ENCODE measurements at places on chromosomes 7 and 10. TPM values are rescaled to one million over a fixed set of nuclear protein-coding genes. Genes with fewer than 3 reads are reported as not detected.
A peak's percentile ranks its signal among the peaks of the same experiment; 100 is the strongest.

Gene SLC39A12
- polyA plus RNA-seq, result not detected

Gene SKAP2
- polyA plus RNA-seq, result 7.4 TPM

Gene SLC18A3
- not detected for polyA plus RNA-seq

Gene SFRP4
- not detected for polyA plus RNA-seq

Gene TUBAL3
- polyA plus RNA-seq, result not detected

Gene PITRM1
- polyA plus RNA-seq, result 97.1 TPM

Gene BEND7
- 2.5 TPM for polyA plus RNA-seq

Gene ZC3HAV1L
- polyA plus RNA-seq, result 7.4 TPM

Gene UPK3B
- 0.10 TPM for polyA plus RNA-seq

Gene AMPH
- 4.0 TPM for polyA plus RNA-seq

Gene HMX3
- not detected for polyA plus RNA-seq

DNA sequence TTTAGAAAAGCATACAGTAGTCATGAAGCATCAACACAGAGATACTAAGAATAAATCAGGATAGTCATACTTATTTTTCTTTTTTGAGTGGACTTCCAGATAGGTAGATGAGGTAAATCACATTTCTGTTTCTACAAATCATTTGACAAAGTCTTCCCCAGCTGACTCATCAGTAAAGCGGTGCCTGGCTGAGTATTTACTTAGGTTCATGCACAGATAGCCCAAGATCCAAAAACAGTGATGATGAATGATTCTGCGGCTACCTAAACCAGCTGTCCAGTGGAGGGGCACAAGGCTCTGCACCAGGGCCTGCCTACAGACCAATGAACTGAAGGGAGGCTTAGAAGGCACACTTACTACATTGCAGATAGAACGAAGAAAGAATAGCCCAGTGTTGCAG is 113.1 kb downstream of the PARP12 start:
- DNase-seq, result peak; percentile 23

DNA sequence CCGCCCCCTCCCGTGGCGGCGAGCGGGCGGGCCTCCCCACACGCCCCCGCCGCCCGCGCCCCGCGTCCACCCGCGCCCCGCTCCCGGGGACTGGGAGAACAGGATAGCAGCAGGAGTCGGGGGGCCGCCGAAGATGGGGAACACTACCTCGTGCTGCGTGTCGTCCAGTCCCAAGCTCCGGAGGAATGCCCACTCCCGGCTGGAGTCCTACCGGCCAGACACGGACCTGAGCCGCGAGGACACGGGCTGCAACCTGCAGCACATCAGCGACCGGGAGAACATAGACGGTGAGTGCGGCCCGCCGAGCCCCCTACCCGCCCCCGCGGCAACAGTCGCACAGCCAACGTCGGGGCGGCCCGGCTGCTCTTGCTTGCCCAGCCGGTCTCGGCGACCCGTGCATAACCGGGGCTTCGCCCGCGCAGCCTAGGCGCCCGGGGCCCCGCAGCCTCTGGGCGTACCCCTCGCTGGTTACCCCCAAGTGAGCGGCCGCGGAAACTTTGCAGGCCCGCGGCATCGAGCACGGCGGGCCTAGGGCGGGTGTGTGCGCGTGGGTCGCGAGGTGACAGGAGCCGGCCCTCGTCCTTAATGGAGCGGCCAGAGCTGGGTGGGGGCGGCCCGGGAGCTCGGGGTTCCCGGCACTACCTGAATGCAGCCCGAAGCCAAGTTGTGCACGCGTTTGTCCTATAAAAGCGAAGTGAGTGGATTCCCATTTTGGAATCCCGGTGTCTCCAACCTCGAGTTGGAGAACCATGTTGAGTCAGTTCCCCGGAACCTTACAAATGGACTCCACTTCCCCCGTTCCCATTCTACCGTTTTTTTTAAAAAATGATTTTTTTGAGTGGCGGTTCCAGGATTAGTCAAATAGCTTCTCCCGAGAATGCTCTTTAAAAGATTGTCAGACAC is 863 bp downstream of the CCNY start:
- no peak for DNase-seq

DNA sequence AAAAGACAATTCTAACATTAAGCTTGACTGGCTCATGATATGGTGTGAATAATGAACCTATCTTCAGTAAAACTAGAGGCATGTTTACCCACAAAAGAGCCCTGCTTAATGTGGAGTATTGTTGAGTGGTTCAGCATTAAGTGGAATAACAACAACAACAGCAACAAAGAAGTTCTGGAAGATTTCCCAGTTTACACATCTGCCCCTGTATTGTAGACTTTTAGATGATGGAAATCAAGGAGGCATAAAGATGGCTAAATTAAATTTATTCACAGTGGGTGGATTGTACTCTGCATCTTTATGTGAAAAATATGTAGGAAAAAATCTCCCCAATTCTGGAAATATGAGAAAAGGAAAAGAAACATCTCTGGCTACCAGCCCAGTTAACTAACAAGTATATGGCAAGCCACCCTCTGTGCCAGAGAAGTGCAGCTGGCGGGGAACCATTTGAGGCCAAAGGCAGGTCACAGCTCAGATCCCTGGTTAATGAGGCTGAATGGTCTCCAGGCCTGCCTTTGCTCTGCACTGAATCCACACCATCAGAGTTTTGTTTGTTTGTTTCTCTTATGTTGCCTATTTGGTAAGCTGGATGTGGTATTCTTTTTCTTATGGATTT is 186.0 kb downstream of the SEMA3D start:
- no peak for DNase-seq

DNA sequence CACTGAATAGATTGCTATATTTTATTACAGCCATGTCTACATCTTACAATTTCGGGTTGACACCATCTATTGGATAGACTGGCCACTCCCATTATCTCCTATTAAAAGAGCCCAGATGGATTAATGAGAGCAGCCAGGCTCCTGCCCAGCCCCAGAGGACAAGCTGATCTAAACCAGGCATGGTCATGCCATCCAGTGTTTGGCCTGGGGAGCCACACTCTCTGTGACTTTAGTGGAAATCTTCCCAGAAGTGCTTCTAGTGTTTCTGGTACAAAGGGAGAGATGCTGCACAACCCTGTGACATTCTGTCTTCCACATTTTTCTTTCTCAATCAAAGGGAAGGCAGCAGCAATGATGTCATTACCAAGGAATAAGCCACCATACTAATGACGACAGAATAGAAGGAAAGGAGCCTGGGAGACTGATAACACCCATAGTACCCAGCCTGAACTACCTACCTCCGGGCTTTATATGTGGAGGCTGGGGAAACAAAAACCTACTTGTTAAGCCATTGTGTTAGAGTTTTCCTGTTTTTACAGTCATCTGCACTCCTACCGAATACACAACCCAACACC is 5.0 kb downstream of the NEBL start:
- no peak for DNase-seq

DNA sequence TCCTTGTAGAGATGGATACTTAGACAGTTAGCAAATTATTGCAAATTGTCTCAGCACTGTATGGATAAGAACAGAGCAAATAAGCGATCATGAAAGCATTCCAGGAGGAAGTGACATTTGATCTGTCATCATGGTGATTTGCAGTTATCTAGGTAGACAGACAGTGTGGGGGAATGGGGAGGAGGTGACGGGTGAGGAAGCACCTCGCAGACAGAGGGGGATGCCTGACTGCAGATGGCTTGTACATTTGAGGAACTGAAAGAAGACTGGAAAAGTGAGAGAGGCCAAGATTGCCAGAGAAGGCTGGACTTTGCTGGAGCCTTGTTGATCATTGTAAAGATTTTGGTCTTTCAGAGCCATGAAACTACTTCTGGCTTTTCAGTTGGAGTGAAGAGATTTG is 318.2 kb upstream of the CELF2 start:
- no peak for DNase-seq

DNA sequence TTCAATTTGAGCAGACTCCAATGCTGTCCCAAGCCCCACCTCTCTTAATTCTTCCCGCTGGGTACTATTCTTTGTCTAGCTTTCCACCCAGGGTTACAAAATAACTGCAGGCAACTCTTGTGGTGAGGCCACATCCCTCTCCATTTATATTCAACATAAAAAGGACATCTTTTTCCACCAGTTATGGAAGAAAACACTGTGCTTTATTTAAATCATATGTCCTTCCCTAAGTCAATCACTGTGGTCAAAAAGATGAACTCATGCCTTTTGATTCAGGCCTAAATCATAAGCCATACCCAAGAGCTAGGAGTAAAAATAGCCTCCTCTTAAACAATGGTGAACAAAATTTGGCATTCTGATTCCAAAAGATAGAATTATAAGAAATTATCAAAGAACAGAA is 386.0 kb downstream of the SEMA3D start:
- DNase-seq, result no peak

DNA sequence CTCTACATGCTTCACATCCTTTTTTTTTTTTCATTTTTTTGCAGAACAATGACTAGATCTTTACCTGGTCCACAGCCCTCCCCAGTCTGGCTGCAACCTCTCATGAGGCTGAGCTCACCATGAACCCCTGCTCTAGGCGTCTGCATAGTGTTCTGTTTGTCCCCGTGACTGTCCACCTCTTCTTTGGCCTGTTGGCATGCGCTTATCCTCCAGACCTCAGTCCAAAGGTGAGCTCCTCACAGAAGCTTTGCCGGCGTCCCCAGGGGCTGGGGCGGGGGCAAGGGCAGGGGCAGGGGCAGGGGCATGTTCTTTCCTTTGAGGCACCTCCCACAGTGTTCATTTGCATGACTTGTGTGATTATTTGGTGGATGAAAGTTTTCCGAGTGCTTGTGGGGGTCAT is 218.4 kb upstream of the ZNF32 start:
- no peak for DNase-seq

DNA sequence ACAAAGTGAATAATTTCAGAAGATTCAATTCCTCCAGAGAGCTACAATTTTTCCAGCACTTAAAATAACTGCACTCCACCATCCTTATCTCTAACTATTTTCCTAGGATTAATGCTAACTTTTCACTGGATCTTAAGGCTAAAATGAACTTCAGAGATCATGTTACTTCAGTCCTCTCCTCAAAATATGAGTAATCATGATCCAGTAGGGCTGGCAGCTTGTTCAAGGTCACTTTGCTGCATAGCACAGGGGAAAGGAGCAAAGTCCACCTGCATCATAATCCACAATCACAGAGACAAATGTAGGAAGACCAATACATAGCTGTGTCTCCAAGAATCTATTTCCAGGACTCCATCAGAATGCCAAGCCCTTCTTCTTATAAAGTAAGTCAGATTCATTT is 150.3 kb downstream of the LRRTM3 start:
- DNase-seq, result no peak

DNA sequence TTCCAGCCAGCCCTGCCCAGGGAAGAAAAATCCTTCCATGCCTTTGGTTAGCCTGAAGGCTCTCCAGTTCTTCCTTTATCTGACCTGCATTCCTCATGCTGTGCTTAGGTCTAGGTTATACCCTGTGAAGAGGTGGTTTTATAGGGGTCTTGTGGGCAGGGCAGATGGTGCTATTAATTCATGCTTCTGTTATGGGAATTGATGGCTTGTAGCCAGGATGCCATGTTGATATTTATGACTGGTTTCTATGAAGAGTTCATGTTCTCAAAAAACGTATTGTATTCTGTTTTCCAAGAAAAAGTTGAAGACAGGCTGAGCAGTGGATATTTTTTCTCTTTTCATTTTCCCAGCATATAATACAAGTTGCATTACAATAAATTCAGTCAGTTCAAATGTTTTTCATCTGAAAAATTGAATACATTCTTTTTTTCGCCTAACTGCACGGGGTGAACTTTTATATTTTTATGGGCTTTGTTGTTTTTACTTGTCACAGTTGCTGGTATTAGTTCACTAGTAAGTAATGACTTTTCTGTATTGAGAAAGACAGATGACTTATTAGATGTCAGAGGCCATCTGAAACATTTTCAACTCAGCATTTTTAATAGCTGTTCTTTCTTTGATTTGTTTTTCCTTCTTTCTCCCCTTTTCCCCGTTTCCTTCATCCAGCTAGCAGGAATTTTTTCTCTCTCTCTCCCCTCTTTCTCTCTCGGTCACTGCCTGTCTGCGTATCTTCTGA is 322.8 kb downstream of the LRMDA start:
- no peak for DNase-seq

GRCh38 chr10:47165168-47165710 is 134.8 kb upstream of the GDF10 start:
- DNase-seq, result no peak

- no peak for DNase-seq
Measured at GRCh38 chr7:54888734-54889082, 129.7 kb upstream of the SEC61G start.

DNA sequence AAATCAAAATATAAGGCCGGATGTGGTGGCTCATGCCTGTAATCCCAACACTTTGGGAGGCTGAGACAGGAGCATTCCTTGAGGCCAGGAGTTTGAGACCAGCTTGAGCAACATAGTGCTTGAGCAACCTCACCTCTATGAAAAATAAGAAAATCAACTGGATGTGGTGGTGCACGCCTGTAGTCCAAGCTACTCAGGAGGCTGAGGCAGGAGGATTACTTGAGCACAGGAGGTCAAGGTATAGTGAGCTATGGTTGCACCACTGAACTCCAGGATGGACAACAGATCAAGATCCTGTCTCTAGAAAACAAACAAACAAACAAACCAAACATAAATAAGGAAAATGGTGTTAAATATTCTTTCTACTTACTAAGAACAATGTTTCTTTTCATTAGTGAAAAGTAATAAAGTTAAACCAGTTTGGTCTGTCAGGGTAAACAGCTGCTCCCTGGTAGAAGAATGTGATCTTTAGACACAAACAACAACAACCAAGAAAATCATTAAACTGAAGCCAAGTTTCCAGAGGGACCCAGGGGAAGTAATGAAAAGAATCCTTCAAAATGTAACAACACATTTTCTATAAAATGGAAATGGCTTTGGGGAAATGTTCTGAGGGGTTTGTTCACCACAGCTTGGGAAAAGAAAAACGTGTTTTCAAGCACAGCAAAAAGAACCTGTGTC is 17.5 kb upstream of the BAG3 start:
- DNase-seq, result no peak

DNA sequence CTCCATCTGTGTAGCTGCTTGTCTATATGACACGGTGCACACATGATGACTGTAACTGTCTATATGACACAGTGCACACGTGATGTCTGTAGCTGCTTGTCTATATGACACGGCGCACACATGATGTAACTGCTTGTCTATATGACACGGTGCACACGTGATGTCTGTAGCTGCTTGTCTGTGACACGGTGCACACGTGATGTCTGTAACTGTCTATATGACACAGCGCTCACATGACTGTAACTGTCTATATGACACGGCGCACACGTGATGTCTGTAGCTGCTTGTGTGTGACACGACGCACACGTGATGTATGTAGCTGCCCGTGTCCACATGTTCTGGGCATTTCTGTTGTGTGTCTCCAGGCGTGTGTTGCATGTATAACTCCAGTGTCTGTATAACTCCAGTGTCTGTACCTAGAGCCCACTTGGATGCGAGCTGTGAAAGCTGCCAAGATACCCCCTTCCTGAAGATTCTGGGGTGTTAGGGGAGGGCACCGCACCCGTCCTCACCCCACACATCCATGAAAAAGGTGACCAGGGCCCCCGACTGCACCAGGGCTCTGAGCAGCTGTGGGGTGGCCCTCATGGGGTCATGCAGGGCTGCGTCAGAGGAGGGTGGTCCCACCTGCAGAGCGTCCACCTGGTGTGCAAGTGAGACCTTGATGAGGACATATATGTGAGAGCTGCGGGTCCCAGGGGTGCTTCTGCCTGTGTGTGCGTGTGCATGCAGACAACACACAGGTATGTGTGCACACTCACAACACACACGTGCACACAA is 137.9 kb downstream of the ELFN1 start:
- DNase-seq, result no peak

GRCh38 chr10:91575044-91575610 is 57.7 kb downstream of the PPP1R3C start:
- DNase-seq, result no peak

- DNase-seq, result no peak
Measured at GRCh38 chr7:28203508-28204240, 23.1 kb upstream of the JAZF1 start.

GRCh38 chr7:157520249-157520648 is 183.4 kb downstream of the DNAJB6 start:
- no peak for DNase-seq

- DNase-seq, result no peak
Measured at GRCh38 chr7:113093561-113093960, 6.9 kb upstream of the GPR85 start.
